ENCODE measurements at places on chromosomes 16 and 17.

GRCh38 chr16:84883301-84883700 lies 63.5 kb downstream of the CRISPLD2 start:
- no peak for DNase-seq

- DNase-seq = no peak
These were observed 1.2 kb downstream of the ZACN start for GRCh38 chr17:76079956-76080767.

- DNase-seq = peak; percentile 52
These were observed 7.5 kb downstream of the NETO2 start for GRCh38 chr16:47136099-47136842.

DNA sequence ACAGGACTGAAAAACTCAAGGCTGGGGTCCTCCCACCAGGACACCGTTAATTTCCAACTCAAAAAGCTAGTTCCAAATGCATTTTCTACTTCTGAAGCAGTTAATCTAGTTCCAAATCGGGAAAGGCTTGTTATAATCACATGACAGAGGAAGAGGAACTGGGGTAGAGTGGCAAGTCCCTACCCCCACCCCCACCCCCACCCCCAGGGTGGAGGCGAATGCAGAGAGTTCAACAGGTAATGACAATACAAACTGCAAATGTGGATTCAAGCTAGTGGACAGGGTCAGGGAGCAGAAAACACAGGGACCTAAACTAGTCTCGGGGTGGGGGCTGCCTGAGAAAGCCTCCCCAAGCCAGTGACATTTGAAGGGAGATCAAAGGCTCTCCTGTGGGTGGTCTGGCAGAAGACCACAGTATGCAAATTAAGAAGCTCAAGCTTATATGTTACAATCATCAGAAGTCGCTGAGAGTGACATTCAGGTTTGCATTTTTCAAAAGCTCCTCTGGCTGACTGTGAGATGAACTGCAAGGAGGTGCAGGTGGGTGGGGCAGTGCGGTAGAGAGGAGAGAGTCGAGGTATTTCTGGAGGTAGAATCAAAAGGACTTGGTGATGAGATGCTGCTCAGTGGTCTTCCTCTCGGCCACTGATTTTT lies 56.4 kb upstream of the SLC25A19 start:
- peak; percentile 63 for DNase-seq

DNA sequence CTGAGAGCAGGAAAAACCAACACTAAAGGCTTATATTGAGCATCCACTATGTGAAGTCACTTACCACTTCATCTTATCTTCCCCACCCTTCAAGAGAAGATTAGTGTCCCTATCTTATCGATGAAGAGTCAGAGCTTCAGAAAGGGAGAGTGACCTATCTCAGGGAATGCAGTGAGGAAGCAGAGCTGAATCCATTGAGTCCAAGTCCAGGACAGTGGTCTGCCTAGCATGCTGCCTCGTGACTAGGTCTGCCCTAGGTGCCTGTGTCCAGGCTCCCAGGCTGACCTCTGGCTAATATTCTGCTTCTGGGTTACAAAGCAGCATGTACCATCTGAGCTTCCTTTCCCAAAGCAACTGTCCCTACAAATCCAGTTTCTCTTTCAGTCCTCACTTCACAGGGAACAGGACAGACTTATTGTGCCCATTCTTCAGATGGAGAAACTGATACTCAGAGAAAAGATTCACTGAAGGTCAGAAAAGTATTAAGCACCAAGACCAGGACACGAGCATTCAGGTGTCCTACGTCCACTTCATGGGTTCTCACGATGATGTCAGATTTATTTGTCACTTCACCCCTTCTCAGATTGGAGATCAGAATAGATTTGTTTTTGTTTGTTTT lies 13.3 kb upstream of the FZD2 start:
- no peak for DNase-seq

Measured in activated CD4-positive, alpha-beta memory T cell treated with anti-CD3 and anti-CD28 coated beads for 36 hours (primary cell).